Pancreas (tissue), 10 donors: ENCODE measurements at places on chromosomes 6 and 20. TPM values are rescaled to one million over a fixed set of nuclear protein-coding genes. Genes with fewer than 3 reads are reported as not detected.

ME1 gene
- 3.3 TPM for total RNA-seq

- no peaks in the 10 kb centered on the region for H3K36me3 ChIP-seq
- no peak for DNase-seq
- no peaks in the 10 kb centered on the region for H3K27me3 ChIP-seq
- H3K4me1 ChIP-seq: no peaks in the 10 kb centered on the region
- H3K27ac ChIP-seq: no peak overlapping the region
Measured at GRCh38 chr20:39050555-39050902, 88.4 kb downstream of the DHX35 start.

GRCh38 chr6:44915111-44915510, 413.0 kb upstream of the RUNX2 start:
- no peaks in the 10 kb centered on the region for H3K4me1 ChIP-seq
- no peaks in the 10 kb centered on the region for H3K27me3 ChIP-seq
- H3K4me3 ChIP-seq: no peak overlapping the region
- no peak overlapping the region for H3K27ac ChIP-seq
- DNase-seq: no peak

- H3K4me3 ChIP-seq: no peak overlapping the region
- H3K27me3 ChIP-seq: no peaks in the 10 kb centered on the region
- no peaks in the 10 kb centered on the region for H3K4me1 ChIP-seq
- no peak overlapping the region for H3K27ac ChIP-seq
- H3K36me3 ChIP-seq: no peaks in the 10 kb centered on the region
Measured at GRCh38 chr6:130027948-130028347, 9.6 kb downstream of the L3MBTL3 start.

NKAPL gene
- 0.75 TPM for total RNA-seq

MRPL2 gene
- 29.7 TPM for total RNA-seq

- H3K4me3 ChIP-seq: no peak overlapping the region
- no peak overlapping the region for H3K27ac ChIP-seq
- DNase-seq: no peak
- H3K4me1 ChIP-seq: peaks cover 37% of the 10 kb centered on the region
Measured at GRCh38 chr6:154481521-154482013, 28.9 kb downstream of the CNKSR3 start.

GRCh38 chr6:67031451-67031850, 1324.4 kb upstream of the EYS start:
- no peaks in the 10 kb centered on the region for H3K36me3 ChIP-seq
- no peaks in the 10 kb centered on the region for H3K27me3 ChIP-seq
- DNase-seq: no peak
- H3K4me3 ChIP-seq: no peak overlapping the region

GRCh38 chr6:34792605-34793500, 970 bp downstream of the BLTP3A start:
- H3K27me3 ChIP-seq: no peaks in the 10 kb centered on the region

LKAAEAR1 gene
- 0.24 TPM for total RNA-seq

GRCh38 chr6:165263-165662, 127.0 kb upstream of the DUSP22 start:
- H3K4me1 ChIP-seq: no peaks in the 10 kb centered on the region
- DNase-seq: no peak
- H3K4me3 ChIP-seq: no peak overlapping the region

DNA sequence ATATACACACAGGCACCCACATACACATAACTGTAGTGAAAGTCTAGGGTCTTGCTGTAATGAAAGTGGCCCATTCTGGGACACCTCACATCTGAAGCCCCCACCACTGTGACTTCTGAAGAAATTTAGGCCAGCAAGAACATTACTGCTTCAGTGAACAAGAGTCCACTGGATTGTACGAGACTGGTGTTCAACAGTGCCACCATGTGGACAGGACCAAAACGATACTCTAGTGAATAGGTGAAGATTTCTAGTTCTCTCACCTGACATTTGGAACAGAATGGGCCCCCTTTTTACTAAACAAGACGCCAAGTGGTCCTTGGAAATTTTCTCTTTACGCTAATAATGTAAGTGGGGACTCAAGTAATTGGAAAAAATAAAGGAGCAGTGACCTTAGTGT, 156.9 kb downstream of the MAFB start:
- no peaks in the 10 kb centered on the region for H3K4me1 ChIP-seq
- H3K36me3 ChIP-seq: no peaks in the 10 kb centered on the region
- no peaks in the 10 kb centered on the region for H3K27me3 ChIP-seq
- no peak overlapping the region for H3K27ac ChIP-seq
- no peak overlapping the region for H3K4me3 ChIP-seq
- no peak for DNase-seq

DNA sequence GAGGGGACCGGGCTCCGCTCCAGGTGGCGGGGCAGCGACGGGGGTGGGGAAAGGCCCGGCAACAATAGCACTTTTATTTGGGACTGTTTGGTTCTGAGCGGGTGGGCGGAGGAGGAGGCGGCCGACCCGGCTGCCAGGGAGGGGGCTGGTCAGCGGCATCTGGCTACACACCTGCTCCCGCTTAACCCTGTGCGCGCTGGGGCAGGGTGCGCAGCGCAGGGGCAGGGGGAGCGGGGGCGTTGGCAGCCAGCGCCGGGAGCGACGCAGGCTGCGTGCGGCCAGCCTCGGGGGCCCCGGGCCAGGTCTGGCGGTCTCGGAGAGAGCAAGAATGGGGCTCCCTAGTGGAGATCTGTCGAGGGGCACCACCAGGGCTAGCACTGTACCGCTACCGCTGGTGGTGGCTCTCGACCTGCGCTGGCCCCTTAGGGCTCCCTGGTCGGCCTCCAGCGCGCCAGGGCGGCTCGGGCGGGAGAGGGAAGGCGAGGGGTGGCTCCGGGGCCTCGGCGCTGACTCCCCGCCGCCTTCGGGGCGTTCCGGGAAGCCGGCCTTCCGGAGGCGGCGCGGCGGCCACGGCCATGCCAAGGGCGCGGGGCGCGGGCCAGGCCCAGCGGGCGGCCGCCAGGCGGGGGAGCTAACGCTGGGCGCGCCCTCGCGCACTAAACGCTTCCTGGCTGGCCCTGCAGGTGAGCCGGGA, 92.4 kb downstream of the NCR2 start:
- peaks cover 9% of the 10 kb centered on the region for H3K4me1 ChIP-seq
- no peaks in the 10 kb centered on the region for H3K36me3 ChIP-seq
- H3K27ac ChIP-seq: peak overlapping the region; percentile 87
- H3K27me3 ChIP-seq: no peaks in the 10 kb centered on the region

DNA sequence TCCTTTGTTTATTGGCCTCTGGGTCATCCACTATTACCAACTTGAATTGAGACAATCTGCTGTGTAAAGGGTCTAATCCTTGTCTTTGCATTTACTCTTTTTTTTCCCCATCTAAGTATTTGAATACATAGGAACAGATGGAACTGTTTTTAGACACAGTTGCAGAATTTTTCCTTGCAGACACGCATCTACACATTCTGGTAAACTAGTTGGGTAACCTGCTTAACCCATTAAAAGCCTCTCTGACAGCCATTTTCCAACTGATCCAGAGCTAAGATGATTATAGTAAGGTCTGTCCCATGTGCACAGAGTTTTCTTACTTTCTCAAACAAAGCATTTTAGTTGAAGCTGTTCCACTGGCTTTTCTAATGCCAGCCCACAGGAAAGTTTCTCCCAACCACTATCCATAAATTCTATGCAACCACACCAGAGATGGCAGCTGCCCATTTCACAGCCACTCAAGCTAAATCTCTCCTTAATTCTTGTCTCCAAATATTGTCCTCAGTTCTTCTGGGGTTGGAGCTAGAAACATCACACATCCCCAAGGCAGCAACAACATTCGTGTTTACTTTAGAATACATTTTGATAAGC, 492.1 kb downstream of the MAFB start:
- H3K4me3 ChIP-seq: no peak overlapping the region
- no peaks in the 10 kb centered on the region for H3K27me3 ChIP-seq
- no peak for DNase-seq
- no peaks in the 10 kb centered on the region for H3K36me3 ChIP-seq
- H3K4me1 ChIP-seq: no peaks in the 10 kb centered on the region

- H3K27me3 ChIP-seq: no peaks in the 10 kb centered on the region
- H3K36me3 ChIP-seq: no peaks in the 10 kb centered on the region
- H3K4me3 ChIP-seq: no peak overlapping the region
- no peaks in the 10 kb centered on the region for H3K4me1 ChIP-seq
- no peak overlapping the region for H3K27ac ChIP-seq
- no peak for DNase-seq
Measured at GRCh38 chr20:16001286-16001685, 572.0 kb downstream of the KIF16B start.

C6orf132 gene
- total RNA-seq: 14.2 TPM

DNA sequence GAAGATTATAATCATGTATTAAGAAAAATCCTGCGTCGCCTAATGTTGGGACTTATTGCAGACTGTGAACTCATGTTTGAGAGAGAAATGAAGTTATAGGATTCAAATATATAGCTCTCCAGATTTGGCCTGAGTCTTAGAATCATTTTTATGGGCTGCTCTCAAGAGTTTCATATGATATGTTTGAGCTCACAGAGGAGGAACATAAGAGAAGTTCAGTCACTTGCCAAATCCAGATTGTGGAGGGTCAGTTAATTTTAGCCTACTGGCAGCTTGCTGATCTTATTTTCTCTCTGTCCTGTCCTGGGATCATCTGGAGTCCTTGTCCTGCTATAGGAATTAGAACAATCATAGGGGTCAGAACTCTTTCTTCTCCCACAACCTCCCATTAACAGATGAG, 186.1 kb upstream of the SUPT3H start:
- no peaks in the 10 kb centered on the region for H3K36me3 ChIP-seq
- H3K27ac ChIP-seq: no peak overlapping the region
- no peak overlapping the region for H3K4me3 ChIP-seq
- DNase-seq: no peak

CFAP61 gene
- total RNA-seq: 0.53 TPM

- no peak for DNase-seq
- no peaks in the 10 kb centered on the region for H3K4me1 ChIP-seq
- no peaks in the 10 kb centered on the region for H3K27me3 ChIP-seq
- no peak overlapping the region for H3K27ac ChIP-seq
- H3K36me3 ChIP-seq: no peaks in the 10 kb centered on the region
Measured at GRCh38 chr6:17877196-17877894, 110.1 kb downstream of the KIF13A start.

- H3K4me1 ChIP-seq: no peaks in the 10 kb centered on the region
- no peak overlapping the region for H3K4me3 ChIP-seq
- DNase-seq: no peak
- no peaks in the 10 kb centered on the region for H3K36me3 ChIP-seq
Measured at GRCh38 chr6:24146871-24147270, 20.9 kb downstream of the NRSN1 start.

GRCh38 chr20:20712004-20712473, 405 bp downstream of the RALGAPA2 start:
- H3K27me3 ChIP-seq: no peaks in the 10 kb centered on the region
- H3K4me1 ChIP-seq: peaks cover 28% of the 10 kb centered on the region
- peak overlapping the region; percentile 87 for H3K27ac ChIP-seq
- H3K4me3 ChIP-seq: peak overlapping the region; percentile 89

DNA sequence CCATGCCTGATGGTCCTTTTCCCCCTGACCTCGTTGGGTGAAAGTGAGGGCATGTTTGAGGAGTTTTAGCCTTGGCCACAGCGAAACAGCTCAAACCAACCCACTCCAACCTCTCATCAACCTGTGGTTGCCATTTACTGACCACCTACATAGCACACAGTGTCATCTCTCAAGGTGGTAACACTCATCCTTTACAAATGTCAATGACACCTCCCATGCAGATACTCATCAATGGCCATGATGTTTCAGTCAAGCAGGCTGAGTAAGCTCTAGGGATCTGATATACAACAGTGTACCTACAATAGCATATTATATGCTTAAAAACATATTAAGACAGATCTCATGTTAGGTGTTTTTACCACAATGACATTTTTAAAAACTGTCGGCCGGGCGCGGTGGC, 9.3 kb downstream of the RRAGD start:
- no peak overlapping the region for H3K27ac ChIP-seq
- H3K4me1 ChIP-seq: no peaks in the 10 kb centered on the region

WFDC11 gene
- total RNA-seq: not detected

- H3K36me3 ChIP-seq: no peaks in the 10 kb centered on the region
- no peak overlapping the region for H3K27ac ChIP-seq
- no peaks in the 10 kb centered on the region for H3K27me3 ChIP-seq
- DNase-seq: no peak
- no peak overlapping the region for H3K4me3 ChIP-seq
Measured at GRCh38 chr20:12055161-12055560, 137.5 kb downstream of the BTBD3 start.

DNA sequence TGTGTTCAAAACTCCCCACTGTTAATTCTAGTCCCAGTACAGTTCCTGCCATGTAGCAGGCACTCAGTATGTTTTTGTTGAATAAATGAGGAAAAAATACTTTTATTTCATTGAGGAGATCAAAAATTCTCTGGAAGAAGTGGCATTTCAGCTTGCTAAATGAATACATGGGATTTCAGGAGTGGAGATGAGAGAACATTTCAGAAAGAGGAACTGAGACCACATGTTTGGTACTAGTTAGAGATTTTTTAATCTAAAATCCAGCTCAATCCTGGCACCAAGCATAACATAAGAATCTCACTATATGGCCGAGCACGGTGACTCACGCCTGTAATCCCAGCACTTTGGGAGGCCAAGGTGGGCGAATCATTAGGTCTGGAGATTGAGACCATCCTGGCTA, 75.4 kb downstream of the BTBD9 start:
- H3K4me3 ChIP-seq: no peak overlapping the region
- no peaks in the 10 kb centered on the region for H3K27me3 ChIP-seq
- no peak for DNase-seq
- H3K4me1 ChIP-seq: no peaks in the 10 kb centered on the region
